ENCODE measurements at places on chromosomes 2 and 18.

DNA sequence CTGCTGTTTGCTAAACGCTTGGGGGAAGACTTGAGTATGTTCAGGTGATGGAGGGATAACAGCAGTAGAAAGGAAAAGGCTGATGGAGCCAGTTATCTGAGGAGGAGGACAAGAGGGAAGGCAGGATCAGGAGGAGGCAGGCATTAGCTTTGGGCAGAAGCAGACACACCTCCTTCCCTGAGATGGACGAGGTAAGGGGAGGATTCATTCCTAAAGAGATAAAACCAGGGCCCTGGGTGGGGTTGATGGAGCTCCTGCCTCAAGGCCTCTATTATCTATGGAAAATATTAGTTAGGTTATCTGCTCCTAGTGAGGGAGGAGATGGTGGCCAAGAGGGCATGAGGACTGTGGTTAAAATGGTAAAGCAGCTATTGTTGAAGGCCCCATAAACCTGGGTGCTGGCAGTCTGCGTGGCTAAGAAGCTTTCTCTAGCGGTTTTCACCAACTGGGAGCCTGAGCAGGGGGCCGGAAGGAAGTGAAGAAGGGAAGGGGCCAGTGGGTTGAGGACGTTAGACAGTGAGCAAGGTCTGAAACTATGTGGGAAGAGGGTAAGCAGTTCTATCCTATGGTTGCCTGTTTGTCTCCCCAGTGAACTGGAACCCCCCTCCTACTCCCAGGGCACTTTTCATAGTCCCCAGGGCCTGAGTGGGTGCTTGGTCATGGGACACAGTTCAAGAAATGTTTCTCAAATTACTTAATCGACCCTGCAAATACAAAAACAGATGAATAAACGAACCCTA, 56.6 kb upstream of the HK2 start:
- no peak for DNase-seq

DNA sequence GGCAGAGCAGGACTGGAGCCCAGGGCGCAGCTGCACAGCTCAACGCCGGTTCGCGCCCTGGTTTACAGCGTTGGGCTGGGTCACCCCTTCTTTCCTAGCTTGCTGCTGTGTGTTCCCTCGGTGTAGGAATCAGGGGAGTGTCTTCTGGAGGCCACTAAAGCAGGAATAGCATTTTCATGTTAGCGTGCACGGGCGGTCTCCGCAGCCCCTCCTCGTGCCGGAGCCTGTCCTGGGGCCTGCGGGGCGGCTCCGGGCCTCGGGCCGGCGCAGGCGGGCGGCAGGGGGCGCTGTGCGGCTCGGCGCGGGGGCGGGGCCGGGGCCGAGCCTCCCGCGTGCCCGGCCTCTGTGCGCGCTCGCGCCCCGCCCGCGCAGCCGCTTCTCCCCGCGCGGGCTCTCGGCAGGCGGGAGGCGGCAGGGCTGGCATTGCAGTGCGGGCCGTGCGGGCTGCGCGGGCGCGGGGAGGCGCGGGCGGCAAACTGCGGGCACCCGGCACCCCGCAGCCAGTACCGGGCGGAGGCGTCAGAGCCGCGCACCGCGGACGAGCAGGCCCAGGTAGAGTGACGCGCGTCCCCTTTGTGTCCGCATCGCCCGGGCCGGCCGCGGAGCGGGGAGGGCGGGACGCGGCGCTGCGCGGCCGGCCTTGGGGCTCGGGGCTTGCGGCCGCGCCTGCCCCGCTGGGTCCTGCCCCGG, at the start of gene RNF144A:
Gene RNF144A, plus strand, starts transcription at position 342 of the 690 bp plus-strand sequence. CDS start 79,515 bp downstream, outside the sequence.
- peak; percentile 76 for DNase-seq

GRCh38 chr2:54012538-54013141, 41.8 kb upstream of the PSME4 start:
- DNase-seq = no peak

GRCh38 chr2:235064976-235065375, 113.2 kb downstream of the SH3BP4 start:
- DNase-seq = no peak

DNA sequence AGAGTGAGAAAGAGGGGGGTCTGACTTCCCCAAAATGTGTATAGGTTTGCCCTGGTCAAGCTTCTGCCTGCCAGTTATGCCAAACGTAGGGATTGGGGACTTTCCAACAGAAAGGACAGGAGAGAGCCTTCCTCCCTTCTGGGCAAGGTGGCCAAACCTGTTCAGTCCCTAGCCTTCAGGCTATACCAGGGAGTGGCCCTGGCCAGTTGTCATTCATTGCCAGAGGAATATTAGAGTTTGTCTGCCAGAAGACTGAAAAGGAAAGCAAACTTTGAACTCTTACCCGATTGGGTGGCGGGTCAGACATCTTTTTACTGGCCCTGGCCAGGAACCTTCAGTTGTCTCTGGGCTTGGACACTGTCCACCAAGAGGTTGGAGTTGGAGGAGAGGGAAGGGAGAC, 22.1 kb downstream of the RAB3GAP1 start:
- DNase-seq = no peak

DNA sequence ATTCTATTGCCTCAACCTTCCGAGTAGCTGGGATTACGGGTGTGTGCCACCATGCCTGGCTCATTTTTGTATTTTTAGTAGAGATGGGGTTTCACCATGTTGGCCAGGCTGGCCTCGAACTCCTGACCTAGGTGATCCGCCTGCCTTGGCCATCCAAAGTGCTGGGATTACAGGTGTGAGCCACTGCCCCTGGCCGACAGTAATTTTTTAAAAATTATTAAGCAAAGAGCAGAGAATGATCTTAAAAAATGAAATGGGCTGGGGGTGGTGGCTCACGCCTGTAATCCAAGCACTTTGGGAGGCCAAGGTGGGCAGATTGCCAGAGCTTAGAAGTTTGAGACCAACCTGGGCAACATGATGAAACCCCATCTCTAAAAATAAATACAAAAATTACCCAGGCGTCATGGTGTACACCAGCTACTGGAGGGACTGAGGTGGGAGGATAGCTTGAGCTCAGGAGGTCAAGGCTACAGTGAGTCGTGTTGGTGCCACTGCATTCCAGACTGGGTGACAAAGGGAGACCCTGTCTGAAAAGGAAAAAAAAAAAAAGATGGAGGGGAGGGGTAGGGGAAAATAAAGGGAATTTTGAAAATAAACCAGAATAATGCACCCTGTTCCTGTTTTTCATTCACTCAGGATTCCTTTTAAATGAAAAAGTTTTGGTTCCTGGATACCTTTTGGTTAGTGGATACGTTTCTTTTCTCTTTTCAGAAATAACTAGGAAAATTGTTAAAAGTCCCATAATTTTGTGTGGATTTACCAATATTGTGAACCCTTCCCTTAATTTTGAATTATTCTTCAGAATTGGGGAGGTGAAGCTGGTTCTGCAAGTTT, 33.9 kb downstream of the MAP4K4 start:
- no peak for DNase-seq

GRCh38 chr18:74652392-74652988, 54.8 kb downstream of the ZNF407 start:
- DNase-seq = no peak

GRCh38 chr2:12720278-12720620, 3.5 kb downstream of the TRIB2 start:
- no peak for DNase-seq

Measured in memory B cell (primary cell).